AG20443 (cell line): ENCODE measurements at places on chromosomes 2 and 18.

- peak; percentile 62 for DNase-seq
Observed at GRCh38 chr2:32425719-32426141, 68.9 kb downstream of the BIRC6 start.

DNA sequence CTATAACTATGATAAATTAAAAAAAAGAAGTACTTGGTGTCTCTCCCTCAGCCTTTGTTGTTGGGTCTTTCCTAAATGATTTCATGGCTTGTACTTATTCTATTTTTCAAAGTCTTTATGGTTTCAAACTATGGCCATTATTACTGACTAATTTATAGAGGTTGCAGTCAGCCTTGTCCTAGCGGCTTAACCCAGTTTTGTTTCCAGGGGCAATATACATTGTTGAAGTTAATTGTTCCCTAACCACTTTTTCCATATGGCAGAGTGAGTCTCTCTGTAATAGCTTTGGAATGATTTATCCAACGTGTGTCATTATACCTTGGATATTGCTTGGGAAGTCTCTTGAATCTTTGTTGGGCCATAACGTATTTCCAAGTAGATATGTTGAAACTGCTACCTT lies 408.8 kb downstream of the HRH4 start:
- DNase-seq: no peak

- peak; percentile 55 for DNase-seq
Observed at GRCh38 chr2:75276093-75277029, 77.0 kb upstream of the TACR1 start.

DNA sequence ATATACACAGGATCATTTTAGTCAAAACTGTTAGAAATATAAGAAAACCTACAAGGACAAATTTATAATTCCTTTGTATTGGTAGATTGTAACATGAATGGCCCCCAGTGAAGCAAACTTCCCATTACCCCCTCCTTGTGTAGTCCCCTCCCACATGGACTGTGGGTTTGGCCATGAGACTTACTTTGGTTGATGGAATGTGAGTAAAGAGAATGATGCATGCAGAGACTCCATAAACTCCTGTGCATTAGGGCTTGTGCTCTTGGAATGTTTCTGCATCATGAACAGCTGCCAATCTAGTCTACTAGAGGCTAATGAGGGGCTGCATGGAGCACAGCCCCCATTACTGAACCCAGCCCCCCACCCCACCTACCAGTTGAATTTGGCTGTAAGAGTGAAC lies 8.3 kb upstream of the TGFA start:
- DNase-seq: no peak

- DNase-seq: no peak
Observed at GRCh38 chr2:189083106-189083505, 96.5 kb downstream of the COL5A2 start.

DNA sequence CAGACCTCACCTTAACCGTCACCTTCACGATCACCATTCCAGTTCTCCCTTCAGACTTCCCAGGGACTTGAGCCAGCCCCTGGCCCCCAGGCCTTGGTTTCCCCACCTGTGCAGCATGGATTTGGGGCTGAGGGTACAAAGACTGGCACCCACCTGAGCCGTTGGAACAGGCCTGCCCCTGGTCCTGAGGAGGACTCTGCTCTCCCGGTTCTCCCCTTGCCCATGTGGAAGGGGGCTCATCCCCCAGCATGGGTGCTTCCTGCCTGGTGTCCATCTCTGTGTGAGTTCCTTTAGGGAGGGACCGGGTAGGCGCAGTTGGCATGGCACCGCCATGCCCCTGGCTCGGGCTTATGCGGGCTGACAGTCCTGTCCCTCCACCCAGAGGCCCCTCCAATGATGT lies 10.9 kb upstream of the GPR35 start:
- DNase-seq: no peak

DNA sequence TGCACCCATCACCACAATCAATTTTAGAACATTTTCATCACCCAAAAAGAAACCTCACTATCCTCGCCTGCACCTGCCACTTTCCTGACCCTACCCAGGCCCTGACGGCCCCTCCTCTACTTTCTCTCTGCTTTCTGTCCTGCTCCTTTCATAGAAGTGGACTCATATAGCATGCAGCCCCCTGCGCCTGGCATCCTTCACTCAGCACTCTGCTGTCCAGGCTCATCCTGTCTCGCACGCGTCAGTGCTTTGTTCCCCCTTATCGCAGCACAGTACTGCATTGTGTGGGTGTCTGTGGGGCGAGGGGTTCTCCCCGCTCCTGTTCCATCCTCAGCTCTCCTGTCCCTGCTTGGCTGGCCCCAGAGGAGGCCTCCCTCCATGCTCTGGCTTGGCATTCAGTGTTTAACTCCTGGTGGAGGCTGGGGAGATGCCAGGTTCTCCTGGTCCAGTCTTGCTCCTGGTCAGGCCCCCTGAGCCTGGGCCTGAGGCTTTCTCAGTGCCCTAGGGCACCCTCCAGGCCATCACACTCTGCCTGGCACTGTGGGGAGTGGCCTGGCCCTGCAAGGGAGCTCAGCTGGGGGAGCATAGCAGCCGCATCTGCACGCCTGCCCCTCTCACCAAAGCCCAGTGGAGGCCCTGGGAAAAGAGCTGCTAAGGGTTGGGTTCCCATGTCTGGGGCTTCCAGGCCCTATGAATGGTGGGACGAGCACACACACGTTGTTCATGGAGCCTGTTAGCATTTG lies 6.6 kb upstream of the TUBB6 start:
- DNase-seq: no peak

GRCh38 chr18:2494921-2495320 lies 76.4 kb downstream of the METTL4 start:
- no peak for DNase-seq

DNA sequence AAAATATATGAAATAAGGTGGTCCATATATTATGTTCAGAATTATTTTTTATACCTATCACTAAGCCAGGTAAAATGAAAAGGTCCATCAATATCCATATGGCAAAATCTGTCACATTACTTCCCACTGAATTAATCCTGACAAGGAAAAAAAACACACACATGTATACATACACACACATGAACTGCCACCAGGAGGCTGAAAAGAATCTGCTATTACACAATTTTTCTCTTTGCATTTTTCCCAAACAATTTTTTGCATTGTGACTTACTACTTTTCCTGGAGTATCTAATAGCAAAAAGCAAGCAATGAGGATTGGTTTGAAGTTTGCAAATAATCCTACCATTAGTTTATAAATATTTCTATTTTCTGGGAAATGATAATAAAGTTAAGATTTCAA lies 128.2 kb upstream of the CD226 start:
- DNase-seq: no peak

DNA sequence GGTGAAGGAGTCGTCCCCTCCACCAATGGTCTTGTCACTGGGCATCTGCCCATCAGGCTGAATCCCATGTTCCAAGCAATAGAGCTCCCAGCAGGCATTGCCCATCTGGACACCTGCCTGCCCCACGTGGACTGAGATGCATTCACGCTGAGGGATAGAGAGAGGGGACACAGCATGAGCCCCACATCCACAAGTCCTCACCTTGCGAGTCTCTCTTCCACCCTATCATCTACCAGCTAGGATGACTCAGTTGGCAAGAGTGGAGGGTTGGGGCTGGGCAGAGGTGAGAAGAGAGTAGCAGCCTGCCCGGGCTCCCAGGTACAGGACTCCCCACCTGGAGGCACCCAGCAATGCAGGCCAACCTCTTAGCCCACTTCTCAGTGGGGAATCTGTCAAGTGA lies 959 bp upstream of the TUBA4B start:
- DNase-seq: no peak

DNA sequence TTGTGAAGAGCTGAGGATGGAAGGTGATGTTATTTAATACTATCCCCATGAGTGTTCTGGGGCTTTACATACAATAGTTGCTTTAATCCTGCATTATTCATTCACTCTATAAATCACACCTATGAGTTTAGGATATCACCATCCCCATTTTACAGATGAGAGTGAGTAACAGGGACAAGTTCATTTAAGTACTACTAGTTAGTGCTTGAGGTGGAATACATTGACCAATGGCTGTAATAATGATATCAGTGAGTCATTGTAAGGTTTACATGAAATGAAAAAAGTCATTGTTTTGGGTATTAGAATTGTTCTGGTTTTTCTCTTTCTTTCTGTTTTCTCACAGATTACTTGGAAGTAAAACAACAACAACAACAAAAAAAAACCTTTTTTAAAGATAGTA lies 42.5 kb downstream of the TANC1 start:
- DNase-seq: no peak

- DNase-seq: peak; percentile 64
Observed at GRCh38 chr2:28233164-28233676, 159.4 kb upstream of the FOSL2 start.

GRCh38 chr2:71064754-71065621 lies 3.5 kb upstream of the NAGK start:
- no peak for DNase-seq

GRCh38 chr2:96498021-96498431 lies 7.1 kb downstream of the NEURL3 start:
- no peak for DNase-seq

DNA sequence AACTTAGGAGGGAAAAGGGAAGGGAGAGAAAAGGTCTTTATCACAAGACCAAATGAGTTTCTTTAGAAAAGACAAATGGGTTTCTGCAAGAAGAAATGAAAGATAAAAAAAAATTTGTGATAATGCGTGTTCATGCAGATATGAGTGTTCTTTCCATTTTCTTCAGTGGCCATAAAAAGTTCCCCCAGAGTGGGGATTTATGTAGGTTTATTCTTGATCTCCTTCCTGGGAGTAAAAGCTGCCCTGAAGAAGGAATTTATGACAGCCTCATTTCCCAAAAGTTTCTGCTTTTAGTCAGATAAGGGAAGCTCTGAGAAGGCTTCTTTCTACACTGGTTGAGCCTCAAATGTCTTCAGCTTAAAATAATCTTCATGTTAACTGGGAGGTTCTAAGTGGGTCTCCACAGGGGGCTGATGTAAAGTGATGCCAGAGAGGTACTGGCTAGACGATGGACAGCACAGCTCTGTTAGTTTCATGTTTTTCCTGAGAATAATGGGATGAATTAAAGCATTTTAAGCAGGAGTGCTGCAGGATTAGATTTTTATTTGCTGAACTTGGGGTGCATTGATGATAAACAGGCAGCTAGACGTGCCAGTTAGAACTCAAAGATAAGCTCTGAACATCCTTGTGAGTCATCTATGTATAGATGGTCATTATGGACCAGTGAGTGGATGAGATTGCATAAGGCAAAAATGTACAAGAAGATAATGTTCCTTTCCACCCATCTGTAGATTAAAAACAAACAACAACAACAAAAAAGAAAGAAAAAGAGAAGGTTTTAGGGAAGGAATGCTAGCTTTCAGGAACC lies 99.4 kb upstream of the MSH2 start:
- DNase-seq: no peak

DNA sequence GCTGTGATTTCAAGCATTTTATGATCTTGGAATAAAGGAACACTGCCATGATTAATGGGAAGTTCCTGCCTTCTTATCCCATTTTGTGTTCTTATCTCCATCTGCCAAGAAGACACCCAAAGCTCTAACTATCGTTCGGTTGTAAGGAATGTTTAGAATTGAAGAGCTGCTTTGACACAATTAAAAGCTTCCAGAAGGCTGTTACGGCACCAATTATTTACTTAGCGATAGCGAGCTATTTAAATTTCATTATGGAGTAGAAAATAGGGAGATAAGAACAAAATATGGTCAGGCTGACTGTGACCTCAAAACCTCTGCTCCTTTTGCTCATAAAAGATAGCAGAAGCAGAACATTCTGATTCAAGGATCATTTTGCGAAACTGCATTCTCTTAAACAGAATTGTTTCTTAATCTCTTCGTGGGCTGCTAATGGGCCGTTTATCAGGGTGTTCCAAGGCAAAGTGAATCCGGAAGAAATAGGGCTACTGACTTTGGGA lies 101.6 kb downstream of the SLC4A3 start:
- no peak for DNase-seq

- no peak for DNase-seq
Observed at GRCh38 chr18:54880395-54881105, 52.3 kb downstream of the RAB27B start.

DNA sequence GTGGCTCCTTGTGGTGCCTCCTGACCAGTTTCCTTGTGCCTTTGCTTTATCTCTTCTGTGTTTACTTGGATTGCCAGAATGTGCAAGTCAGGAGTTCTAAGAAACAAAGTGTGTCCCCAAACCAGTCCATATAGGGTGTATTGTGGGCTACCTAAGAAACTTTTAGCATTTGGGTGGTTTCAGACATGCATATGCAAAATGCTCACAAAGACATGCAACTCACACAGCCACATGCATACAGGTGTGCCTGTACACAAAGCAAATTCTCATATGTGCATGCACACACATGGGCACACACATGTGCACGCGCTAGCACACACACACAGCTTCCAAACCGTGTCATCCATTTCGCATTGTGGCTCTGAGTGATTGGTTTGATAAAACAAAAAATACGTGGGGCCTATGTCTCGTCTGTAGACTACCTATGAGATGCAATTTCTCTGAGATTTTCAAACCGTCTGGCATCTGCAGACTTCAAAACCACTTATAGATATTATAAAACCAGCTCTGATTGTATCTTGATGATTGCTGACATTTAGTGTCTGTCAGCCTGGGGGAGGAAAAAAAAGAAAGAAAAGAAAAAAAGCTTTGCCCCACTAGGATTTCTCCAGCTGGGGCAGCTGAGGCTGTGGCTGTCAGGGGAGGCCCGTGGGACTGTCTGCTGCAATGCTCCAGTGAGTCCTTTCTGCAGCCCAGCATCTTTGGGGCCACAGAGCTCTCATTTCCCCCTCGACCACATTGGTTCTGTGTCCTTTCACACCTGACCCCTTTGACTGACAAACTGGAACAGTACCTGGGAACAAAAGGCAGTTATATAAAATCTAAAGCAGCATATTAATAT lies 556.1 kb downstream of the CMPK2 start:
- DNase-seq: no peak

GRCh38 chr2:157036726-157037125 lies 220.8 kb upstream of the GALNT5 start:
- no peak for DNase-seq
